ENCODE measurements at places on chromosomes 6 and 20.

- DNase-seq, result peak; percentile 13
These were observed 568.4 kb upstream of the MAP3K7 start for GRCh38 chr6:91155129-91155785.

- DNase-seq, result no peak
These were observed 69.4 kb downstream of the NRN1 start for GRCh38 chr6:5937169-5937909.

- DNase-seq, result no peak
These were observed 10.3 kb downstream of the CEP85L start for GRCh38 chr6:118641042-118641441.

DNA sequence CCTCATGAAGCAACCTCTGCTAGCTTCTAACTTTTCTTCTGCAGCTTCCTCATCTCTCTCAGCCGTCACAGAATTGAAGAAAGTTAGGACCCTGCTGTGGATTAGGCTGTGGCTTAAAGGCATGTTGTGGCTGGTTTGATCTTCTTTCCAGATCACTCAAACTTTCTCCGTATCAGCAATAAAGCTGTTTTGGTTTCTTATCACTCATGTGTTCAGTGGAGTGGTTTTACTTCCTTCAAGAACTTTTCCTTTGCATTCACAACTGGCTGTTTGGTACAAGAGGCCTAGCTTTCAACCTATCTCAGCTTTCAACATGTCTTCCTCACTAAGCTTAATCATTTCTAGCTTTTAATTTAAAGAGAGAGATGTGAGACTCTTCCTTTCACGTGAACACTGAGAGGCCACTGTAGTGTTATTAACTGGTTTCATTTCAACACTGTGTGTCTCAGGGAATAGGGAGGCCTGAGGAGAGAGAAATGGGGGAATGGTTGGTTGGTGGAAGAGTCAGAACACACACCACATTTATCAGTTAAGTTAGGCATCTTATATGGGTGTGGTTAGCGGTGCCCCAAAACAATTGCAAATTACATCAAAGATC is 17.2 kb downstream of the ZSCAN23 start:
- DNase-seq, result peak; percentile 58

- no peak for DNase-seq
These were observed 313.0 kb upstream of the CDYL start for GRCh38 chr6:4463236-4463635.

DNA sequence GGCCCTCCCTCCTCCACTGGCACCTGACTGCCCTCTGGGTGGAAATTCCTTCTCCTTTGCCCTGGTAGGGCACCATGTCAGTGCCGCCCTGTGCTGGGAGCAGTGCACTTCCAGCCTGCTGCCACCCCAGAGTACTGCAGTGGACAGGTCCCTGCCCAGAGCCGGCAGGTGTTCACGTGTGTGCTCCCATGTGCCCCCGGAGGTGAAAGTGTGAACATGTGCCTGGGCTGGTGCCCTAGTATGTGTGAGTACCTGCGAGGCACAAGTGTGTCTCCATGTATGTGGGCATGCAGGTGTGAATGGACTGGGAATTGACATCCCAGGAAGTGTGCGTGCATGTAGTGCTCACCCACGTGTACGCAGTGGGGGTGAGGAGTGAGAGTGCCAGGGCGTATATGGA is 29.4 kb downstream of the SDCBP2 start:
- DNase-seq, result no peak

- no peak for DNase-seq
These were observed 58.1 kb downstream of the NUS1 start for GRCh38 chr6:117733341-117733740.

- DNase-seq, result peak; percentile 56
These were observed 201.6 kb upstream of the SGK1 start for GRCh38 chr6:134519465-134519864.

DNA sequence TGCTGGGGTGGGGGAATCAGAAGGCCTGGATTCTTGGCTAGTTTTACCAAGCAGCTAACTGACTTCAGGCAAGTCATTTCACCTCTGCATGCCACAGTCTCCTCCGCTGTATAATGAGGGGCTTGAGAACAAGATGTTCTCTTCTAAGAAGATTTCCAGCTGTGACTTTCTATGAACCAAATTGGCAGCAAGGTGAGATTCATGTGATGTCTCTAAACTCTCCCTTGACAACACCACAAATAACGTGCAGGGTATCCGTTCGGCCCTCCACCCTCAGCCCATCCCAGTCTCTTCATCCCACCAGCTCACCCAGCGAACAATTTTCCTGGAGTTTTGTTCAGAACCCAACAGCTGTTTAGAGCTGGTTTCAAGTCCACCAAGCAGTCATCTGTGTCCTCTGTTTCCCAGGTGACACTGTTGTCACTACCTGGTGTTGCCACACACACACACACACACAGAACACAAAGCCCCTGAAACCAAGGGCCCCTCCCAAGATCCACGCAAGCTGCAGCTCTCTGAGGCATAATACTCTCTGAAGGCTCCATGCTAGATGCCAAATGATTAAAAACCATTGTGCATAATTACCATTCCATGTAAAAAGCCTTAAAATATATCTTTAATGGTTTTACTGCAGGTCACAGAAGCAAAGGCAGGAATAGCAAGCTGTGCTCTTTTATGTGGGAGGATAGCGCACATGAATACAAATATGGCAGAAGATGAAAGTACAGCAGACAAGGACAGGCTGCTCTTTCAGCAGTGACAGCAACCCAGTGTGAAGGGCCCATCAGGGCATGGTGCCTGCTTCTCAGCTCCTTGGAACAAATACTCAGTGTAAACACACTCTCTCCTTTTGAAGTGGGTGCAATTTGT is 48.2 kb downstream of the ARHGAP18 start:
- peak; percentile 35 for DNase-seq

DNA sequence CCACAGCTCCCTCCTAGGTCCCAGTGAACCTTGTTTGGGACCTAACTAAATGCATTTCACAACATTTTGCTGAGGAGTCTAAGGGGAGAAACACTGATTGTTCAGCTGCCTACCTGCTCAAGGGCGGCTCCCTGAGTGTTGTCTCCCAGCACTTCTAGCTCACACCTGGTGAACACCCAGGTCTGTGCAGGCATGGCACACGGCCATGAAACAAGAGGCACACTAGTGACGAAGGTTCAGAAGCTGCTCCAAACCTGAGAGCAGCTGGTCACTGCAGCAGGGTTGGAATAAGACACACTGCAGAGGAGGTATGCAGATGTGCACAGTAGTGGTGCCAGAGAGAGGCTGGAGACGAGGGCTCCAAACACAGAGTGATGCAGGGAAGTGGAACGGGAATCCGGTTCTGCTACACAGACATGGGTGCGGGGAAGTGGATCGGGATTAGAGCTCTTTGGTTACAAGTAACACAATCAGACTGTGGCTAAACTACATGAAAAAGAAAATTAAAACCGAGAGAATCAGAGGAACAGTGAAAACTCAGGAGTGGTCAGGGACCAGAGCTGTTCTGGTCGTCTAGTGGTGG is 486.1 kb upstream of the CDH4 start:
- no peak for DNase-seq

GRCh38 chr20:32209850-32210605 is 2.3 kb downstream of the POFUT1 start:
- DNase-seq, result no peak

DNA sequence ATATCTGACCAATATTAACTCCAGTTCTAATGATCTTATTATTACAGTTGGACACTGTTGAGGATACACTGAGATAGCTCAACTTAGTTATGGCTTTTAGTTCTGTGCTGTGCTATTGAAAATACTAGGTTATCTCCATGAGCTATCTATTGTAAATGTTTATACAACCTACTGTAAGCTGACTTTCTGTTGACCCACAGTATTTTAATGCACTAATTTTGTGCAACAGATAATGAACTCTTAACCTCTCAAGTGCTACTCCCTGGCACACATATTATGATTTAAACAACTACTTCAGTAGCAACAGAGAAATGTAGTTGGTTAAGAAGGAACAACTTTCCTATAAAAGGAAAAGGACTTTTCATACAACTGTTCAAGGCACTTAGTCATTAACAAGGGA is 5.2 kb upstream of the MMS22L start:
- no peak for DNase-seq

GRCh38 chr20:41017448-41018042 is 11.1 kb upstream of the TOP1 start:
- DNase-seq, result no peak

DNA sequence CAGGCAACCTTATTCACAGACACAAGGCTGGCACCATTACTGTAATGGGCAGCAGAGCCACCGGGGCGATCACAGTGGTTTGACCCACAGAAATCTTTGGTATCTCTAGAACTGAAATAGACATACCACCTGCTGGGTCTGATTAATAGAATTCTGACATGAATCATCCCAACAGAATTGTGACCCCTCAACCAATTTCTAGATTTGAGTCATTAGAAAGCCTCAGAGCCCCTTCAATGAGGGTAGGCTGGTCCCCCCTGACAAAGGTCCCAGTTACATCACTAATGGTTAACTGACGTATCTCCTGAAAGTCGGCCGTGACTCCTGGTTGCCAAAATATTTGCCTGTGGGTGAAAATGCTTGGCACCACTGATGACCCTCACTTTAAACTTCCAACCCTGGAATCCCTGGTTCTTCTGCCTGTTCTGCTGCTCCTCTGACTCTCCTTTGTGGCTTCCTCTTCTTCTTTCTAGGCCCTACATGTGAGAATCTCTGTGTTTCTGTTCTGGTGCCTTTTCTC is 124.9 kb upstream of the ARID1B start:
- DNase-seq, result peak; percentile 50

DNA sequence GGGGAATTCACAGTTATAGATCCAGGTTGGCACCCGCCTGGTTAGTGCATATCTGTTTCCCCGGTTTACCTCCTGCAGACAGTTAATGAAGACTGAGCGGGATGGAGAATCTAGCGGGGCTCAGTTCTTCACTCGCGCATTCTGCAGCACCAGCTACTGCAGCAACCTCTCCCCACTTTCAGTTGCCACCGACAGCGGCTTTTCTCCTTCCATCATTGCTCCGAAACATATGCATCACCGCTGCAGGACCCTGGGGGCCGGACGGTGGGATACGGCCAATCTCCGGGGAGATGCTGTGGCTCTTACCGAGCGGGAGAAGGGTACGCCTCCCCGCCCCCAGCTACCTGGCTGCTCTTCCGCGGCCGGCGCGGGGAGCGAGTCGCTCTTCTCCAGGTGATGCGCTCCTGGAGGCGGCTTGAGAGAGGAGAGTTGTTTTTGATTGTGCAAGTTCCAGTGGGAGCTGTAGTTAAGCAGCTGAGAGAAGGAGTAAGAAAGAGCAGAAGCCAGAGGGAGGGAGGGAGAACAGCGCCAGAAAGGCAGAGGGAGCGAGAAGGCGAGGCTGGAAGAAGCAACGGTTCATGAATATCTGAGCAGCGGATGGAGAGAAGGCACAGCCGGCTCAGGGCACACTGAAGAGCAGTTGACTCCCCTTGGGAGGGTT is at the start of gene SGK1:
Gene SGK1, minus strand, starts transcription at position 642 of the 661 bp plus-strand sequence. CDS start 652 bp downstream, outside the sequence.
- DNase-seq, result no peak

DNA sequence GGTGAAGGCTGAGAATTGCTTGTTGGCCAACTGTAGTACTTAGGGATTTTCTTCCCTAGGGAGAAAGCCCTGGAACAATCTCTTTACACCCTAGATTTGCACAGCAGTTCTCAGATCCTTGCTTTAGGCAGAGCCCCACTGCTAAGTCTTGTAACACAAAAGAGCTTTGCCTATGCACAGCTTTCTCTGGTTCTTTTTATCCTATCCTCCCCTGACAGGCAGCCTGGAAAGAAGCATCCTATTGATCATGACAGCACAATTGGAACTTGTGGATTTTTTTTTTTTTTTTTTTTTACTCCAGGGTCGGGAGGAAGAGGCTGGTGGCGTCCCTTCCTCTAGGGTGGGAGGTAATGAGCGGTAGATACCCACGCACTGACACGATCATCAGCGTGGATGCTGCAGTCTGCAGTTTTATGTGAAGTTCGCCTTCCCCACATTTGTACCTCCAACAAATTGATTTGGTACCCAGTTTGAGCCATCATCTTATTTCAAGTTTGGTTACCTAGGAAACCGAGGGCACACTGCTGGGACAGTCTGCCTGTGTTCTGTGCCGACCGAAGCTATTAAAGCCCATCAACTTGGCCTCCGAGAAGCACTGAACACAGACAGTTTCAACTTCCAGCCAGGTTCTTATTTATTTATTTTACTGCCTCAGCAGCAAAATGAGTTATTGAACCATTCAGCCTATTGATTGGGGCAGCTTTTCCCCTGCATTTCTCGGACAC is 110.1 kb downstream of the NRN1 start:
- DNase-seq, result no peak

DNA sequence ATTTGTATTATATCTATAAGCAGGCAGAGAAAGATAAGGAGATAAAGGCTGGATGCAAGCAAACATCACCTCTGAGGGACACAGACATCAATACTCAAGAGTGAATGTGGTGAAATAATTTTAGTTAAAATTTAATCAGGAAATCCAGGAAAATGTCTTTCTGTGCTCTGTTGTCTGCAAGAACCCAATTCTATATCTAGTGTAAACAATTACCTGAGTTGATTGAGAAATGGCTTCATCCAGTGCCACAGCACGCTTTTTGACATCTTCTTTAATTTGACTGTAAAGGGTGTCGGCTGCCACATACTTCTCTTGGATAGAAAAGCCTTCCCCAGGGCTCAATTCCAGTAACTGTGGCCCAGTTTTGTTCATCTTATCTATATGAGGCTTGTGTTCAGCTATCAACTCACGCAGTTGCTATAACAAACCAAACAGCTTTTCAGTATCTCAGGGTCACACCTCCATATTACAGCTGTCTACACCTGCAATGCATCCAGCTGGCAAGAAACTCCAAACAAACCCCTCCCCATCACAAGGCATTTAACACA is 131.6 kb downstream of the DST start:
- no peak for DNase-seq

GRCh38 chr6:52667572-52667971 is 3.3 kb upstream of the TMEM14A start:
- DNase-seq, result peak; percentile 48

- no peak for DNase-seq
These were observed 98.5 kb downstream of the LY86 start for GRCh38 chr6:6686748-6687601.

GRCh38 chr6:80165143-80165542 is 58.7 kb downstream of the BCKDHB start:
- peak; percentile 75 for DNase-seq

DNA sequence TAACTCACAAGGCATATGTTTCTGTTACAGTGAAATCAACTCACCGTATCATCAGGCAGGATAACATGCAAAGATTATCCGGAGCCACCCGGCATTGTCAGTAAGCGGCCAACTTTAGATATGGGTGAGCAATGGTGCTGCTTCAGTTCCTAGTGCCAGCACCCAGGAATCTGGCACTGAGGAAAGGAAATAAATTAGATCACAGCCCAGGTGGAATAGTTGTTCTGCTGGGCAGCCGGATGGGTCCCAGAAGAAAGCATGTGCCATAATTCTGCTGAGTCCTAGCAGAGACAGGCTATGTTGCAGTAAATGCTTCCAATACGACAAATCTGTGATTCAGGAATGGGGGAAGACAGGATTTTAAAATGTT is 183.6 kb upstream of the SPTLC3 start:
- no peak for DNase-seq

All from GM12865 (cell line).